Stimulated activated naive CD4-positive, alpha-beta T cell treated with Interleukin-2 at 50 U/mL for 16 hours (primary cell): ENCODE measurements at places on chromosomes 7 and 10.

DNA sequence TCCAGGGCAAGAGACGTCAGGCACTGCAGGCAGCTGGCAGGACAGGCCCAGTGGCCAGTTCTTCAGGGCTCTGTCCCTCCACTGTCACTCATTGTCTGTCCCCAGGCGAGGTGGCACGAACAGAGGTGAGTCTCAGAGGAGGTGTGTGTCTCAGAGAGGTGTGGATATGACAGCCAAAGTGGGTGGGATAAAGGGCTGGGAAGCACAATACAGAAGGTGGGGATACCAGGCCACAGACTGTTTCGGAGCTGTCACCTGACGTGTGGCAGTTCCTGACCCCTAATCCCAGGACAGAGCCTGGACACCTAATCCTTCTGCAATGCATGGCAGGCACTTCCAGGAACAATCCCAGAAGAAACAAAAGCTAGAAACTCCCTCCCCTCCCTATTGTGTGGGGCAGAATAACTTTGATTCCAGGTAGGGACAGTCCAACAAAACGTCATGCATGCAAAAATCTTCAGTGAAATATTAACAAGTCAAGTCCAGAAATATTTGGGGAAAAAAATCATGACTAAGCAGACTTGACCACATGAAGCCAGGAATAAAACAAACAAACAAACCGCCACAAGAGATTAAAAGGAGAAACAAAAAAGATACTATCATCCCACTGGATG, 11.6 kb downstream of the KLRG2 start:
- no peak for DNase-seq

DNA sequence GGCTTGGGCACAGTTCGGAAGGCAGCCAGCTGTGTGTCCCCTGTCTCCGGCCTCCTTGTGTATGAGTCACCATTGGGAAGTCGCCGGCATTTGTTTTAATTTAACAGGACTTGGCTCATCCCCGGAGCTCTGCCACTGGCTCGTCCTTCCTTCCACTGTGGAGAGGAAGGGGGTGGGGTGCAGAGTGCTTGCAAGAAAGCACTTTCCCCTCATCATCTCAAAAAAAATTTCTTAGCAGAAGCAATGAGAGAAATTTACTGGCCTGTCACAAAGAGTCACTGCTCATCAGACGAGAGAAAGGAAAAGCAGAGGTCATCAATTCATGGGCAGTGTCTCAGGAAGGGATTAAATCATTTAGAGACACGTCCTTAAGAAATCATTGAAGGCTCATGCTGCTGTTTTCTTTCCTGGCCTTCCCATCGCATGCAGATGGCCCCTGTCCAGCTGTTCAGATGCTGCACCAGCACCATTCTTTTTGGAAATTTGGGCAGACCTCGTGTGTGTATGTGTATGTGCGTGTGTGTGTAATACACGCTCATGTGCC, 93.3 kb downstream of the BMS1 start:
- DNase-seq, result no peak

DNA sequence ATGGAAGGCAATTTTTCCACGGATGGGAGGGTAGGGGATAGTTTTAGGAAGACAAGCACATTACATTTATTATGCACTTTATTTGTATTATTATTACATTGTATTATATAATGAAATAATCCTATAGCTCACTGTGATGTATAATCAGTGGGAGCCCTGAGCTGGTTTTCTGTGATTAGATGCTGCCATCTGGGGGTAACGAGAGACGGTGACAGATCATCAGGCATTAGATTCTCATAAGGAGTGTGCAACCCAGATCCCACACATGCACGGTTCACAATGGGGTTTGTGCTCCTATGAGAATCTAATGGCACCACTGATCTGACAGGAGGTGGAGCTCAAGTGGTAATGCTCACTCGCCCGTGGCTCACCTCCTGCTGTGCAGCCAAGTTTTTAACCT, 103.9 kb upstream of the STK17A start:
- no peak for DNase-seq

- no peak for DNase-seq
These were observed 24.1 kb downstream of the WDR86 start for GRCh38 chr7:151385626-151386300.

- DNase-seq, result no peak
These were observed 241.5 kb upstream of the PTER start for GRCh38 chr10:16195178-16195769.

GRCh38 chr7:111262293-111263116, 171.6 kb downstream of the LRRN3 start:
- no peak for DNase-seq

DNA sequence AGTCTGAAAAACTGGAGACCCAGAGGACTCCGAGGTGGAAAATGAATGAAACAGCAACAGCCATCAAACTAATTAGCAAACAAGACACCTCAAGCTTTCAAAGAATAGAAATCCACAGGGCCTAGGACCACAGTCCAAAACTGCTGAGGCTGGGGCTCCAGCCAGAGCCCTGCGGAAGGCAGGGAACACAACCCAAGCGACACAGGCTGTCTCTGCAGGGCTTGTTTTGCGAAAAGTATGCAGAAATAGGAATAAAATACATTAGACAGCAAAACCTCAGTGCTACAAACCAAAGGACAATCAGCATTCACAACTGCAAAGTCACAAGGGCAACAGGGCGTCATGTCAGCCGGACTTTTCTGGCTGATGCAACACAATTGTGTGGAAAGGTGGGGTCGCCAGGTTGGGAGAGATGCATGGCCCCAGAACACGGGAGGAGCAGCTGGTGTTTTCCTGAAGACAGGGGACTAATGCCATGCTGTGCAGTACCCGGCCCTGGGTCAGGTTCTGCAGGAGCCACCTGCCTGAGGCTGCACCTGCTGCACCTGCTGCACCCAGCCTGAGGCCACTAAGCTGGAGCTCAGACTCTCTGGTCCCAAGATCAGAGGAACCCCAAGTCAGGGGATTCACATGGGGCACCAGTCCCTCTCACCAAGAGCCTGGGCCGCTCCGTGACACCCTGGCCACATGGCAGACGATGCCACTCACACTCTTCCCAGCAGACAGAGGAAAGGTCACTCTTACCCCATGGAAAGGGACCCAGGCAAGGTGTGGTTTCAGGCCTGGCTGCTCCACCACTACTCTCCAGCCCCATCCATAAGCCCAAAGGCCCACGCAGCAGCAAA, 74.2 kb downstream of the MAD1L1 start:
- DNase-seq, result no peak

- no peak for DNase-seq
These were observed 153.1 kb downstream of the ZNF365 start for GRCh38 chr10:62527019-62527827.

GRCh38 chr10:35758076-35758475, 116.0 kb upstream of the FZD8 start:
- DNase-seq, result no peak

GRCh38 chr7:69622960-69623359, 24.7 kb downstream of the AUTS2 start:
- no peak for DNase-seq

DNA sequence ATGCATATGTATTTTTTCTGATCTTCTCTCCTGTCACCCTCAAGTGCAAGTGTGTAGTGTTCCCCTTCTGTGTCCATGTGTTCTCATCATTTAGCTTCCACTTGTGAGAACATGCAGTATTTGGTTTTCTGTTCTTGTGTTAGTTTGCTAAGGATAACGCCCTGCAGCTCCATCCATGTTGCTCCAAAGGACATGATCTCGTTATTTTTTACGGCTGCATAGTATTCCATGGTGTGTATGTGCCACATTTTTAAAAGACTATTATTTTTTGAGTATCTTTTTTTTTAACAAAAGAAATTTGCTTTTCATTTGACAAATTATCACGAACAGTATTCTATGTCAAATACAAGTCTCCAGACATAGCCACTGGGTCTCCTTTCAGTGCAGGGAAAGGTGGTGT, 110.1 kb upstream of the ZNF746 start:
- no peak for DNase-seq

DNA sequence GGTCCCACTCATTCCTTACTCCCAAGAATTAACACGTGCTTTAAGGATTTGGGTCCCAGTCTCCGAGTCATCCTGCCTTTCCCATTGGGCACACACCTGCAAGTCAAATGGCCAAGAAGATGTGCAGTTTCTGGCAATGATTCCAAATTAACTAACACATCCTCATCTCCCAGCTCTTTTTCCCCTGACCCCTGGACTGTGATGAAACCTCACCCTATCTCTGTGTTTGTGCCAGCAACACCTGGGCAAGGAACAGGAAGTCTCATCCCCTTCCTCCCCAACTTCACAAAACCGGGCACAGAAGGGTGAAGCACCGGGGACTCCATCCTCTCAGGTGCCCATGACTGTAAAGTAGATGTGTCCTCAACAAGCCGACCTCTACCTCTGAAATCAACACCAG, 54.8 kb downstream of the PLXNA4 start:
- no peak for DNase-seq

GRCh38 chr10:97673736-97674525, 13.1 kb downstream of the AVPI1 start:
- no peak for DNase-seq

DNA sequence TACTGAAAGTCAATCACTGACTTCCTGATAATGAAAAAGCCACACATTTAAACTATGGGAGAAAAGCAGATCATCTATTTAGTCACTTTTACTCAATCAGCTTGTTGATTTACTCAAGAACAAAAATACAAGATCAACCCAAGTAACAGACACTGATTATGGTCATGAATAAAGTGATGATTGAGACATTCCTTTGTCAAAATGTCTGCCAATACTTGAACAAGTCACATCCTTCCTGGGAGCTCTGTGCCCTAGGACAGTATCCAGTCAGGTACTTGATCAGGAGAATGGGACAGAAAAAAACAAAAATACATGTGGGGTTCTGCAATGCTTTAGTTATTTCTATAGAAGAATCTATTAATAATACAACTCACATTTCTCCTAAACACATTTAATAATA, 150.0 kb upstream of the NEBL start:
- no peak for DNase-seq

GRCh38 chr10:5443429-5443828, 31.1 kb downstream of the NET1 start:
- no peak for DNase-seq

GRCh38 chr7:151451626-151452571, 12.0 kb upstream of the CRYGN start:
- no peak for DNase-seq

GRCh38 chr10:78867555-78867939, 201.2 kb upstream of the ZMIZ1 start:
- no peak for DNase-seq

- no peak for DNase-seq
These were observed at the start of gene C10orf120 for GRCh38 chr10:122699796-122700455. Gene C10orf120 (minus strand): TSS chr10:122699846. CDS start chr10:122699790, 56 bp downstream.

DNA sequence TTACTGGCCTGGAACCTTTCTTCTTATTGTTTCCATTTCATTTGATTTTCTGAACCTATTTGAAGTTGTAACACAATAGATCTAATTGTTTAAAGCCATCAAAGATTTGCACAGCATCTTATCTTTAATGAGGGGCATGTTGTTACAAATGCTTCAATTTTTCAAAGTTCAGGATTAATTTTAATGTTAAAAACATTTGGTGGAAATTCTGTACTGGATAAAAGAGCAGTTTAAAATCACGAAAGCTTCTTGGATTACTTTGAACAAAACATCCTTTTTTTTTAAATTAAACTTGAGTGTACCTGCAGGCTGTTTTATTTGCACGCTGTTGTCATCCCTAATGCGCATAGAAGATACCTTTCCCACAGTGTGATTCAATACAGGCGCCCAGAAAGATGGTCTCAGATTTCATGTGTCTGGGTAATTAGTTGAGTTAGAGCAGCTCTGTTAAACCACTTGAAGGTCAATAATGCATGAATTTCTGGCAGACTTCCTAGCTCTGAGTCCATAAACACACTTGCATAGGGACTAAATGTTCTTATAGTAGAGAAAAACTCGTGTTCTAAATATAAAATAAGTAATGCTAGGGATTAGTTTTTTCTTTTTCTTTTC, 29.3 kb upstream of the DDX50 start:
- DNase-seq, result no peak

- no peak for DNase-seq
These were observed 22.8 kb downstream of the NSMCE4A start for GRCh38 chr10:121952226-121952625.

GRCh38 chr7:22447008-22447407, 53.0 kb downstream of the STEAP1B start:
- DNase-seq, result no peak

DNA sequence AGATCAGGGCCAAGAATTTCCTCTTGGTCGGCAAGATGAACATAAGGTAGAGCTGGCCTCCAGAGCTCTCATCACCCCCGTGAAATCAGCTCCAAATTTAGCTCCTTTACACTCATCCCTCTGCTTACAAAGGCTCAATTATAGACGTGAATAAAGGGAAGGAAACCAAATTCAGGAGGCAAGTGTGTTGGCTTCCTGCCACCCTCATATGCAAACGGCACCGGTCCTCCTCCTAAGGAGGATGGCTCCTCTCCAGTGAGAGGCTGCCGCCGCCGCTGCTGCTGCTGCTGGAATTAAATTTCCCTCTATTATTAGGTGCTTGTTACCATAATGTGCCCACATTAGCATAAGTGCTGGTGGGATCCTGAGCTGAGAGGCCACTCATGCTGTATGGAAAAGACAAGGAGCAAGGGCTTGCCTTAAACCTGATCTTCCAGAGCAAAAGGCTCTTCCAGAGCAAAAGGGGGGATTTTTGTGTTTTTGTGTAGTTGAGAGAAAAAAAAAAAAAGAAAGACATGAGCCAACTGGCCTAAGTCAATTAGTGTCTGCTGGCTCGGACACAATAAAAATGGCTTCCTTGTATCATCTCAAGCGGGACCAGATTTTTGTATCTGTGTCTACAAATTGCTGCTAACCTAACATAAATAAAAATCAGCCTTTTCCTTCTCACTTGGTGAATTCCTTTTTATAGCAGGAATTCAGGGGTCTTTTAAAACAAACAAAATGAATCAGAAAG, 68.4 kb downstream of the CDHR3 start:
- DNase-seq, result no peak

- no peak for DNase-seq
These were observed 802 bp upstream of the CDK6 start for GRCh38 chr7:92837000-92837749.

GRCh38 chr7:74006032-74006431, 21.9 kb upstream of the ELN start:
- DNase-seq, result no peak

- DNase-seq, result no peak
These were observed 205.7 kb downstream of the KIAA1217 start for GRCh38 chr10:24414597-24414996.

DNA sequence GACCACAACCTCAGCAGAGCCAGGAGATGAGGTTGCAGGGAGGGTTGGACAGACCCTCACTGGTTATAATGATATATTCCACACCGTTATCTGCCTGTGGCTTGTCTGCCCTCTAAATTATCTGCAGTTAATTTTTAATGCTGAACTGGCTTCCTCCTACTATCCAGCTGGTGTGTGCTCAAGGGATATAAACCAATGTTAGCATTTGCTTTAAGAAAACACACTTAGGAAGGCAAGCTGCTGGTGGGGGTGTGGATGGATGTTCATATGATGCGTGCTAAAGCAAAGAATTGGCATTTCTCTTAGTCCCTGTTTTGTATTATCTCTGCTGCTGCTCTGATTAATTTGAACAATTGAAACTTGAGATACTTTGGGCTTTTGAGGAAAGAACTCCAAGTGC, 132.2 kb upstream of the NPVF start:
- DNase-seq, result no peak
